ENCODE measurements at places on chromosomes 6 and 20. TPM values are rescaled to one million over a fixed set of nuclear protein-coding genes. Genes with fewer than 3 reads are reported as not detected.

PYGB gene
- 35.9 TPM for total RNA-seq

NNAT gene
- total RNA-seq = 0.53 TPM

MRPS10 gene
- total RNA-seq = 35.1 TPM

NR2E1 gene
- total RNA-seq = not detected

GINS1 gene
- 17.6 TPM for total RNA-seq

SERPINB6 gene
- total RNA-seq = 170 TPM

All from natural killer cell treated with Interleukin-12 subunit alpha and Interleukin-12 subunit beta and Interleukin-15 and Interleukin-18, amount 100 ng/mL, for 72 hours (primary cell).